ENCODE measurements at places on chromosomes 7 and 10. TPM values are rescaled to one million over a fixed set of nuclear protein-coding genes. Genes with fewer than 3 reads are reported as not detected.

Gene CACNB2
- not detected for total RNA-seq

DNA sequence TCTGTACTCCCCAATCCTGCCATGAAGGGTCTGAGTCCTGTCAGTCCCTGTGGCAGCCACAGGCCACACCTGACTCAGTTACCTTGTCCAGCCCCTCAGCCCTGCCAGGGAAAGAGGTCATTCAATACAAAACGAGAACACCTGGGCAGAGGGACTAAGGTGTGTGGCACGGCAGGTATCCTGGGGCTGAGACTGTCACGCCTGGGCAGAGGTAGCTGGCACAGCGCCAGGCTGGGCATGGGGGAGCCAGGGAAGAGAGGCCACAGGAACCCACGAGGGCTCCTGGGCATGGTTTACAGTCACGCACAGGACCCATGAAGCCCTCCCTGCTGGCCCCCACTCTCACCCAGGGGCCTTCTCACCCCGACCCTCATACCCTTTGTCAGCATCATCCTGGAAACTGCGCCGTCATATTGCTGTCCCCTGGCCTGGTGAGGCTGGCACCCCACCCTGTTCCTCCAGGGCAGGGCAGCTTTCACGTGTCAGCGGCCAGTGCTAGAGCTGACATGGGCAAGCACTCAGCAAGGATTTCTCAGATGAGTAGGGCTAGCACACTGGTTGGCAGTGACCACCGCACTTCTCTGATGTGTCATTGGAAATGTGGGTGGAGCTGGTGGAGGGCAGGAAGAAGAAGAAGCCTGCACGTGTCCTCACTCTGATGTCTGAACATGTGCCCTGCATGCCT lies 42.7 kb downstream of the LRRC18 start:
- no peak overlapping the region for H3K4me3 ChIP-seq
- DNase-seq: no peak
- H3K4me1 ChIP-seq: no peaks in the 10 kb centered on the region
- no peak overlapping the region for H3K27ac ChIP-seq
- H3K36me3 ChIP-seq: no peaks in the 10 kb centered on the region

- no peak overlapping the region for H3K27ac ChIP-seq
- H3K36me3 ChIP-seq: no peaks in the 10 kb centered on the region
- H3K4me3 ChIP-seq: no peak overlapping the region
- DNase-seq: no peak
- peaks cover 10% of the 10 kb centered on the region for H3K4me1 ChIP-seq
- no peaks in the 10 kb centered on the region for H3K27me3 ChIP-seq
Observed at GRCh38 chr10:42988069-42988468, 88.8 kb upstream of the RET start.

GRCh38 chr10:13707156-13707881 lies 120.6 kb downstream of the PRPF18 start:
- DNase-seq: peak; percentile 33
- H3K4me3 ChIP-seq: peak overlapping the region; percentile 76
- H3K4me1 ChIP-seq: peaks cover 18% of the 10 kb centered on the region
- H3K27ac ChIP-seq: no peak overlapping the region
- peaks cover 31% of the 10 kb centered on the region for H3K27me3 ChIP-seq

Gene VPS37D
- total RNA-seq: 0.86 TPM

DNA sequence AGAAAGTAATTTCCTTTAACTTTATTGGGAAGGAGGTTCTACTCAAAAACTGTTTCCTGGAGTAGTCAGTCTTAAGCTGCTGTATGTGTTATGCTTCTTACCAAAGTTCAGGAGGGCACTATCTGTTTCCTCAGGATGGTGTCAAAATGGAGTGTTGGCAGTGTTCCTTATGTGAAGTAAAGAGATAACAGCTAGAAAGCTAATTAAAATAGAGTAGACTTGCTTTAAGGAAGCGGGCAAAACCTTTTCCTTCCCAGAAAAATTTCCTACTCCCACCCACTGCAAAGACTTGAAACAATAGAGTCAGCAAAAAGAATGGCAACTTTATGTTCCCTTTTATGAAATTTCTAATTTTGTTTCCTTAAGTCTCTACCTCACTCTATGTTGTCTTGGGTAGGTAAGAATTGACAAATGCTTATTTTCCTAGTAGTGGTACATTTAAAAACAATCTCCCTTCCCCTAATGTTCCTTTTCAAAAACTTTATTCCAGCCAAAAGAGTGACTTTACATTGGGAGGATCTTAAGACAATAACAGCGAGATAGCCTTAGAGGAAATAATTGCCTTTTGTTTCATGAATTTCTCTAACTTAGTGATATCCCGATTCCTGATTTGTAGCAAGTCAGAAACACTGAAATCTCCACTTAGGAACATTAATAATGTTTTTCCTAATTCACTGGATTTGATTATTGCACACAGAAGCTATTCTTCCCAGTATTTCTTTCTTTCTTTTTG lies 26.5 kb upstream of the ENTPD1 start:
- no peak for DNase-seq
- H3K36me3 ChIP-seq: peaks cover 1% of the 10 kb centered on the region
- H3K4me1 ChIP-seq: no peaks in the 10 kb centered on the region
- H3K27ac ChIP-seq: no peak overlapping the region

Gene OPN4
- not detected for total RNA-seq

GRCh38 chr7:23928418-23928775 lies 218.4 kb downstream of the STK31 start:
- H3K4me1 ChIP-seq: no peaks in the 10 kb centered on the region
- DNase-seq: no peak
- no peak overlapping the region for H3K27ac ChIP-seq
- no peaks in the 10 kb centered on the region for H3K36me3 ChIP-seq
- no peak overlapping the region for H3K4me3 ChIP-seq

DNA sequence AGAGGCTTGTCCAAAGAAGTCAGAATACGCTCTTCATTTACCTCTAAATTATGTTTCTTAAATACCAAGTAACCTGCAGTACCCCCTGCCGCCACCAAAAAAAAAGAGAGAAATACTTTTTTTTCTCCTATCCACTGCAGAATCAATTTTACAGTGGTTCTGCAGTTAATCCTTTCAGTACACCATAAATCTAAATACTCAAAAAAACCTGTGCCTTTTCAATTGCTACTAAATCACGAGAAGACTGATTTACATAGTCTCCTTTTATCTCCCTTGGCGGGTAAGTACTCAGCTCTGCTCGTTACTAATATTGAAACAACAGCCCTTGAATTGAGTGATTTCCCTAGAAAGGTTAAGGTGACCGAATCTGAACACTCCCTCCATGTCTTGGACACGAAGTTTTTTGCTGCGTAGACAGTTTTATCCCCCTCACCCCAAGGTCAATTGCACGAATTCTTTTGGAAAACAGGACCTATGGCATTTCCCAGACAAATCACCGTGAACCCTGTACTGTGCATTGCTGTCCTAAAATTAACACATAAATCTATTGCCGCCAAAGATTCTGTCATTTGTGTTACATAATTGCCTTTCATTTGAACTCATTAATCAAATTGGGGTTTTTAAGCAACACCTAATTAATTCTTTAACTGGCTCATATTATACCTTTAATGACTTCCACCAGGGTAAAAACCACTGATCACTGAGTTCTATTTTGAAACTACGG lies 512 bp upstream of the VIM start:
- H3K36me3 ChIP-seq: peaks cover 35% of the 10 kb centered on the region
- H3K4me1 ChIP-seq: peaks cover 38% of the 10 kb centered on the region
- H3K27me3 ChIP-seq: no peaks in the 10 kb centered on the region
- peak overlapping the region; percentile 94 for H3K27ac ChIP-seq

DNA sequence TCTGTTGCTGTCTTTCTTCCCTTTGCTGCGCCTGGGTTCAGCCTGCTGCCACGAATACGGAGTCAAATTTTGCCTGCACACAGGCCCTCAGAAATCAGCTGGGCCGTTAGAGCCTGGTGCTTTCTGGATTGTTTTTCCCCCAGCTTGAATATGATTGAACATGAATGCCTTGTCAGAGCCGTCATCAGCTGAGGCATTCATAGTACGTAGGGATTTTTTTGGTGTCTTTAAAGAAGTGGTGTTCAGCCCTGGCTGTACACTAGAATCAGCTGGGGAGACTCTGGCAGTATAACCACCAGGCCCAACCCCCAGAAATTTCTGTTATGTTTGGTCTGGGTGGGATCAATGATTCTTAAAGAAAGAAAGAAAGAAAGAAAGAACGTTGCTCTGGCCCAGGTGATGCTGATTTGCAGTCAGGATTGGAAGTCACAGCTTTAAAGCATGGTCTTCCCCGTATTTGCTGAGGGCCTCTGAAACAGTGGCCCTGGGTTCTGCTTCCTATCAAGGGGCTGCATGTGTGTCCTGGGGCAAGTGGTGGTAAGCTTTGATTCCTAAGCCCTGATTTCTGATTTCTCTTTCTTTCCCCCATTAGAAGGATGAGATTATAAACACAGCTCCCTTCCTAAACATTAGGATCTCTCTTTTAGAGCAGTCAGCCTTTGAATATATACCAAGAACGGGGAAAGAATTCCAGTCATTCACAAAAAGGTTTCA lies 24.7 kb downstream of the NUB1 start:
- H3K27ac ChIP-seq: no peak overlapping the region
- no peak for DNase-seq
- peaks cover 38% of the 10 kb centered on the region for H3K36me3 ChIP-seq
- peaks cover 20% of the 10 kb centered on the region for H3K4me1 ChIP-seq
- H3K27me3 ChIP-seq: no peaks in the 10 kb centered on the region

GRCh38 chr7:111650456-111650999 lies 88.2 kb upstream of the IMMP2L start:
- H3K4me3 ChIP-seq: no peak overlapping the region
- no peaks in the 10 kb centered on the region for H3K4me1 ChIP-seq
- H3K27me3 ChIP-seq: peaks cover 2% of the 10 kb centered on the region
- H3K27ac ChIP-seq: no peak overlapping the region

GRCh38 chr10:69969977-69970376 lies 82.7 kb upstream of the MACROH2A2 start:
- H3K27ac ChIP-seq: no peak overlapping the region
- H3K36me3 ChIP-seq: no peaks in the 10 kb centered on the region
- H3K4me3 ChIP-seq: no peak overlapping the region

All from activated naive CD8-positive, alpha-beta T cell treated with anti-CD3 and anti-CD28 coated beads, Interleukin-2, amount 10 ng/mL, durations not matched to agents 7 days and 5 days (primary cell).